ENCODE measurements at places on chromosomes 12 and 14.

GRCh38 chr12:57837864-57838562, 8.5 kb downstream of the CTDSP2 start:
- peak; percentile 88 for DNase-seq

DNA sequence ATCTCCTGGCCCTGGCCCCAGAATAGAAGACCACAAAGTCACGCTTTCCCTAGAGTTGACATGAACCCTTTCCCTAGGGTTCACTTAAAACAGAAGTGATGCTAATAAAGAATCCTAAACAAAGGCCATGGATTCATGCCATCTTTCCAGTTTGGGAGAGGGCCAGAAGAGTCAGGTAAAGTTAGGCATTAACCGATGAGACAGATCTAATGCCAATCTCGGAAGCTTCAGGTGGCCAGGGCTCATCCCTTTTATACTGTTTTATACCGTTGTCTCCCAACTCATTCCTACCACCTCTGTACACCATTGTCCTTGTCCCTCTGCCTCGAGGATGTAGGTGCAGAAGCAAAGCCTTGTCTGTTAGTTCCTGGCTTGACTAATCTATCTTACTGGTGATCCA, 22.8 kb upstream of the ACTR10 start:
- DNase-seq, result no peak

DNA sequence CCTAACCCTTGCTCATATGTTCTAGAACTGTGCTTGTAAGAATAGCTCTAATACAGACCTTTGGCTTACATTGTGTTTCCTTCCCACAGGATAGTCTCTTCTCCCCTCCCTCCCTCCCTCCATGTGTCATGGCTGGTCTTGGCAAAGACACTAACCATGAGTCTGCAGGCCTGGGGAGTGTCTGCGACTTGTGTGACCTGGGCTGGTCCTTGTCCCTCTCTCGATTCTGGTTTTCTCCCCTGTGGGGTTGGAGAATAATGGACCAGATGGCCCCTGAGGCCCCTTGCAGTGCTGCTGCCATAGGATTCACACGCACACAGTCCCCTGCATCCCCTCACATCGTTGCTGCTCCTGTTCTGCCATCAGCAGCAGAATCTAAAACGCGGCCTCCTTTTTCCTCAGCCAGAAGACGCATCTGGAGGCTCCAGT, 30.3 kb downstream of the DEGS2 start:
- DNase-seq, result peak; percentile 87

DNA sequence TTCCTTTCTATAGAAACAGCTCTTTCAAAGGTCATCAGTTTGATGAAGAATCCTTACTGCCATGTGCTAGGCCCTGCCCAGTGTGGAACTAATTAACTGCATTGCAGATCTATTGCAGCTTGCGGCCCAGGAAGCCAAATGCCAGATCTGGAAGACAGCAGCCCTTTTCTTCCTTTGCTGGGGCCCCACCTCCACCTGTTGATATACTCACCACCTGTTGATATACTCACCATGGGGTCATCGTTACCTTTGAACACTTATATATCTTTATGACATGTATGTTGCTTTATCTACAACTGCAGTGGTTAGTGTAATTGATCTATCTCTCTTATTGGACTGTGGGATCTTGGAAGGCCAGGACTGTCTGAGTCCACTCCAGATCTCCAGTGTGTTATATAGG, 292.5 kb downstream of the ATP23 start:
- no peak for DNase-seq

DNA sequence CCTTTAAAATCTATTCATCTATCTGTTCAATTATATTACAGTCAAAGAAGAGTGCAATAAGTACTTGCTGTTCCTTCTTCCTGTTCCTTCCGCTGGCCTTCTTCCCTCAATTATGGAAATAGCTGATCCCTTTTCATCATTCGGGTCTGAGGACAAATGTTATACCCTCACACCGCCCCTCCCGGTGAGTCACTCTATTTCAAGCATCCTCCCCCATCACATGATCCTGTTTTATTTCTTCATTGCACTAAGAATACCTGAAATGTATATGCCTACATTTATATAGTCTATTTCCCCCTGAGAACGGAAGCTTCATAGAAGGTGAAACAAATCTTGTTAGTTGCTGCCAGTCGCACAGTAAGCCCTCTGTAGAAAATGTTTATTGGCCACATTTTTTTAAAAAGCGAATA, 2.5 kb downstream of the SLC38A1 start:
- peak; percentile 46 for DNase-seq

DNA sequence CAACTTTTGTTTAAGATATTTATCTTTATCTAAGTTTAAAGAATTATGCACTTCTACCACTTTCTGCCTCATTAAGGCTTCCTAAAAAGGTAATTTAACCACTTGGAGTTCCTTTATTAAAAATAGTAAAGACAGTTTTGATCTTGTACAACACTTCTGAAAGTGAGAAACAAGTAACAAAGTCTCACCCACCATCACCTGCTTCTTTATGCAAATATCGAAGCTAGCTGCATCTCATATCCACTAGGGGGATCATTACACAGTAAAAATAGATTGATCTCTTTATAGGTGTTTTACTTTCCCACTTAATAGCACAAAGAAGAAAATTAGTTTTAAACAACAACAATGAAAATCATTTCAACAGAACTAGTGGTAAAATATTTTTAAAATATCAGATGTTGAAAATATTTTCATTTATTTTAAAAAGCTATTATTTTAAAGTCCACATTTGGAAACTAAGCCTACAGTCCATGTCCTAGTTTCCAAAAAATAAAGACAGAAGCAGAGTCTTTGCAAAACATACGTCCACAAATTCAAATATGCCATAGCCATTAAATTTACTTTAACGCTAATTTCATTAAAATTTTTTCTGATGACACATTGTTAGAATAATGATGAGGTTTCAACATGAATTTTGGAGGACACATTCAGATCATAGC, 160.0 kb upstream of the SOX5 start:
- peak; percentile 24 for DNase-seq

GRCh38 chr14:57692671-57693070, 173.2 kb downstream of the SLC35F4 start:
- DNase-seq, result peak; percentile 56
